ENCODE measurements at places on chromosomes 1 and 21. TPM values are rescaled to one million over a fixed set of nuclear protein-coding genes. Genes with fewer than 3 reads are reported as not detected.

Gene DYNLT4
- total RNA-seq: 0.66 TPM

Gene SLFNL1
- 0.52 TPM for total RNA-seq

DNA sequence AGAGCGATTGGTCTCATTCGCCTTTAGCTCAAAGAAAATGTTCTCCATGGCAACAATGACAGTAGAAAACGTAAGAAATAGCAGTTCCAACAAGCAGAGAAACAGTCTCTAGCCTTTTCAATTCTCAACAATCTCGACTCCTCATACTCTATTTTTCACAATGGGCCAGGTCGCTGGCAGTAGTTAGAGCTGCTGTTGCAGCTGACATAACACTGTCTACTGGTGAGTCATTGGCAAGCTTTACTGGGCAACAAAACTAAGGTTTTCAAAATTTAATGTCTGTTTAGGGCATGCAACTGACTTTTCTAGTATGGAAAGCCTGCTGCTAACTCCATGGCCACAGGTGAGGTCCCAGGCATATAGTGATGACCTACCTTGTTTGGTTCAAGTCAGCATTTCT is 221.1 kb upstream of the KAZN start:
- no peak overlapping the region for H3K4me3 ChIP-seq
- DNase-seq: no peak
- H3K27ac ChIP-seq: no peak overlapping the region
- H3K27me3 ChIP-seq: no peaks in the 10 kb centered on the region
- H3K4me1 ChIP-seq: no peaks in the 10 kb centered on the region

GRCh38 chr1:66478116-66478515 is 55.8 kb upstream of the SGIP1 start:
- no peak for DNase-seq
- H3K27me3 ChIP-seq: peaks cover 25% of the 10 kb centered on the region
- no peak overlapping the region for H3K4me3 ChIP-seq
- H3K36me3 ChIP-seq: no peaks in the 10 kb centered on the region
- no peak overlapping the region for H3K27ac ChIP-seq

- H3K4me1 ChIP-seq: peaks cover 15% of the 10 kb centered on the region
- no peak within 1 kb of the TSS for H3K27ac ChIP-seq
- peaks cover 4% of the 10 kb centered on the region for H3K36me3 ChIP-seq
- H3K4me3 ChIP-seq: no peak within 1 kb of the TSS
- H3K27me3 ChIP-seq: peaks cover 33% of the 10 kb centered on the region
Measured at GRCh38 chr1:16017461-16018303, at the start of gene HSPB7. HSPB7 (minus strand) TSS chr1:16018043; CDS start chr1:16017963, 80 bp downstream.

Measured in Calu3 (cell line).